GM18507 (cell line): ENCODE measurements at places on chromosomes 2 and 18.

- no peak for DNase-seq
These were observed 124.0 kb downstream of the BCL2 start for GRCh38 chr18:63195326-63196159.

- DNase-seq = no peak
These were observed 583 bp upstream of the KLHL30 start for GRCh38 chr2:238137885-238138284.

- DNase-seq = no peak
These were observed 261.5 kb upstream of the DSEL start for GRCh38 chr18:67778016-67778415.

DNA sequence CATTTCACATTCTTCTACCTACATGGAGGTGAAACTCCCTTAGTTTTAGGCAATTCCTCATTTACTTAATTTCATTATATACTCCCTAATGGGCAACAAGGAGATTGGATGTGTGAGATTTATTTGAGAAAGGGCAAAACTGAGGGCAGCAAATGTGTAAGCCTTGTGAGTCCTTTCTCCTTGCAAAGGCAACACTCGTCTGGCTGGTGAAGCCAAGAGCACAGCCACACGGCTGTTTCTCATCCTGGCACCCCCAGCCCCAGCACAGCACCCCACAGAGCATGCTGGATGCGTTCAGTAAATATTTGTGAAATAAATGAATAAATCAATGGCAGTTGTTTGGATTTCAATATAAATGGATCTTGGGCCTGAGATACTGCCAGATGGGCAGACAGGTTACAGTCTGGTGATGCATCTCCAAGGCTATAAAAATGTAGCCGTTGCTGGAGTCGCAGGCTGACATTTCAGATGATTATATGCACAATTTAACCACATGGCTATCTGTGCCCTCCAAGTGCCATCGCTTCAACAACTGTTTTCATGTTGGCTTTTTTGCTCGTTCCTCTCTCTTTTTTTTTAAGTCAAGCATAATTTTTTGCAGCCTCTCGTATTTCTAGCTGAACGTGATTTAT, 154.1 kb upstream of the REV1 start:
- DNase-seq = no peak

GRCh38 chr2:36165132-36165531, 190.4 kb upstream of the CRIM1 start:
- no peak for DNase-seq

DNA sequence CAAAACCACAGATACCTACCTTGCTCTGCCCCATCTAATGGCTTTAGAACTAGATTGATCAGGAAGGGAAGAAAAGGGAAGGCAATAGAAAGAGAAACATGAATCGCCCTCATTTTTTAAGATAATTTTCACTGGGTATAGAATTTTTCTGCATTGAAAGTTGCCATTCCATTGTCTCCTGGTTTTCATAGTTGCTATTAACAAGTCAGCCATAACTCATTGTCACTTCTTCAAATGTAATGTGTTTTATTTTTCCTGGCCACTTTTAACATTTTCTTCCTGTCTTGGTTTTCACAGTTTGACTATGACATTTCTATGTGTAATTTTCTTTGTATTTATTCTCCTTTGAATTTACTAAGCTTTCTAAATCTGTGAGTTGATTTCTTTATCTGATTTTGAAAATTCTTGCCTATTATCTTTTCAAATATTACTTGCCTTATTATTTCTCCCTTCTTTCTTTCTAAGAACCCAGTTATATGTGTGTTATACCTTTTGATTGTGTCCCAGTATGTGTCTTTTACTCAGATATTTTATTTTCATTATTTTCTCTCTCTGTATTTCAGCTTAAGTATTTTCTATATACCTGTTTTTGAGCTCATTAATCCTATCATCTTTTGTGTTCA, 85.5 kb upstream of the GLI2 start:
- no peak for DNase-seq

DNA sequence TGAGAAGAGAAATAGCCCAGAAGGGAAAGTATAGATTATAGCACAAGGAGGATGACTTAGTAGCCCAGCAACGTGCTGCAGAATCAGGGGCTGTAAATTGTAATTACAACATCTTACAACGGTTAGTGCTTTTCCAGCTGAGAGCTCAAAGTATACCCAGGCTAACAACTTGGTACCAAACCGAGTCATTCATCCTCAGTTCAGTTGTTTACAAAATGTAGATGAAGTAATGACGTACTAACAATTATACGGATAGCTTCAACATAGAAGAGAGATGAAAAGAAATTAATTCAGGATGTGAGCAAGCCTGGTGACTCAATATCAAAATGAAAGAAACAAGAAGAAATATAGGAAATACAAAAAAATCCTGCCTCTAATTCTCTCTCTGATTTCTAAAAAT, 99.2 kb downstream of the DYNAP start:
- DNase-seq = no peak

DNA sequence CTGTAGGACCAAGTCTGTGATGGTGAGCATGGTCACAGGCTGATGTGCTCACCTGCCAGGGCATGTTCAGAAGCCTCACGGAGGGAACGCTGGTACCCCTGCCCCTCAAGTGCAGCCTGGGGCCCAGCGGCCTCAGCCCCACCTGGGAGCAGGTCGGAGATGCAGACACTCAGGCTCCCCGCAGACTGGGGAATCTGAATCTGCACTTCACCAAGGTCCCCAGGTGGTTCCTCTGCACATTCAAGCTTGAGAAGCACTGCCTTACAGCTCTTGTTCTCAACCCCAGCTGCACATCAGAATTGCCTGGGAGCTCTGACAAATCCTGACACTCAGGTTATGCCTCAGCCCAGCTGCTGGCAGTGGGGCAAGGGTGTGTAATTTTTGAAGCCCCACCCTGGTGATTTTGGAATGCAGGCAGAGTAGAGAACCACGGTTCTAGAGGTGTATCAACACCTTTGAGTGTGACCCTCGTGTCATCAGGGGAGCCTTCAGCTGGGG, 54.8 kb downstream of the CRACDL start:
- no peak for DNase-seq

DNA sequence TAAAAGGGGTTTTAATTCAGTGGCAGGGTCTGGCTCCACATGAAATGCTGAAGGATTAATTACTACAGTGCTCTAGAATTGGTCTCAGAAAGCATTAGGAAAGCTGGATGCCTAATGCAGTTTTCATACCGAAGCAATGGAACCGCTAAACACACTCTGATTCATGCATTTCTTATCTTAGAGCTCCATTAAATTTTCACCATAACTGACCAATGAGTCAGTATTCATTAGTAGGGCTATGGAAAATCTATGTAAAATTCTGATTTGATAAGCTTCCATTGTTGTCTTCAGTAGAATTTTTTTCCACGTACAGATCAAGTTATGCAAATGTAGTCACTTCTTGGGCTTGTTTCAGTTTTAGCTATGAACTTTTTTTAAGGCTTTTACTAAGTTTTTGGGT, 359.9 kb downstream of the ARHGAP15 start:
- no peak for DNase-seq

GRCh38 chr2:143123911-143124310, 5.3 kb upstream of the ARHGAP15 start:
- no peak for DNase-seq

DNA sequence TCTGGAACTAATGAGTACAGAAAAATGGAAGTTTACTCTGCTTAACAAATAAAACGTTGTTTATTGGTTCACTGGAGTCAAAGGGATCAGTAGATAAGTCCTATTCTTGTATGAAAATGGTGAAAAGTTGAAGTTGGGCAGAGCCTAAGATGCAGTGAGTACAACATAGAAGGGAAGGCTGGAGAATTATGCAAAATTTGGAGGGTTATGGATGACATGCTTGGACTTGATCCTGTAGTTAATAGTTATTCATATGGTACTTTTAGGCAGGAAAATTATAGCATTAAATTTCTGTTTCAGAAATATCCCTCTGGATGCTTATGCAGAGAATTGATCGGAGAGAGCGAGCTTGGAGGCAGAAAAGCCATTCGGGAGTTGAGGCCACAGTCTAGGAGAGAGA, 167.6 kb downstream of the KCNS3 start:
- DNase-seq = no peak

GRCh38 chr2:130251873-130252620, 53.8 kb upstream of the TUBA3E start:
- no peak for DNase-seq

DNA sequence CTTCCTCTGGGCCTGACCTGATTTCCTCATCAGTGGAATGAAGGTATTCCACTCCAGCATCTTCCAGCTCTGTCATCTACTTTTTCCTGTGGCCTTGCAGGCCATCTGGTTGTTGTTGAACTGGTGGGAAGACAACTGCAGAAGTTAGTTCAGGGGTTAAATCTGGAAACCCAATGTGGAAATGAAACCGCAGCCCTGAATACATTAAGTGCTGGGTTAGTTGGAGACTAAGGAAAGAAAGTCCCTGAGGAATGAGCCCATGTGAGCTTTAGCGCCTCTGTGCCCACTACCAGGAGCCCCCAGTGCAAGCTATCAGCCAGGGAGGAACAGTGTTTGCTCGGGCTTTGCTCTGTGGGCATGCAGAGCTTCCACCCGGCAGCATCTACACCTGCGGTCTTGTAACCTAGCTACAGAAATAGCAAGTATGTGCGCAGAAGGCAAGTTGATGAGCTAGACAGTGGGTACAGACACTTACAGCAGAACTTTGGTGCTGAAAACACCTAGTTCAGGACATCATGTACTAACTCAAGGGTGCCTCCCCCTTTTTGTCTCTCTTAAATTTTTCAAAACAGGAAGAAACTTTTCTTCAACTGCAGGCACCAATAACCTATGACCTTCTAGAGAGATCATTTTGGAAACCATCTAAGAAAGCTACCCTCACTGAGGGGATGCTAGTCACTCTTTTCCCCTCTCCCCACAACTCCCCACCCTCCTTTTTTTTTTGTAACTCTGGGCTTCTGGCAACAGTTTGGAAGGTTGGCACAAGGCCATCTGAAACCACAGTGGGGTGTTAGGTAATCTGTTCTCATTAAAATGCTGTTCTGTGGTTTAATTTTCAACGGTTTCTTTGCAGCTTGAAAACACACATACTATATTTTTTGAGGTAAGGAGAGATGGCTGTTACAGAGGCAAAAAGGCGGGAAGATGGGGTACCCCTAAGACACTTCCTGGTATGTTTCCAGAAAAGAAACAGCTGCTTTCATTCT, 18.3 kb upstream of the CXCR4 start:
- DNase-seq = no peak

DNA sequence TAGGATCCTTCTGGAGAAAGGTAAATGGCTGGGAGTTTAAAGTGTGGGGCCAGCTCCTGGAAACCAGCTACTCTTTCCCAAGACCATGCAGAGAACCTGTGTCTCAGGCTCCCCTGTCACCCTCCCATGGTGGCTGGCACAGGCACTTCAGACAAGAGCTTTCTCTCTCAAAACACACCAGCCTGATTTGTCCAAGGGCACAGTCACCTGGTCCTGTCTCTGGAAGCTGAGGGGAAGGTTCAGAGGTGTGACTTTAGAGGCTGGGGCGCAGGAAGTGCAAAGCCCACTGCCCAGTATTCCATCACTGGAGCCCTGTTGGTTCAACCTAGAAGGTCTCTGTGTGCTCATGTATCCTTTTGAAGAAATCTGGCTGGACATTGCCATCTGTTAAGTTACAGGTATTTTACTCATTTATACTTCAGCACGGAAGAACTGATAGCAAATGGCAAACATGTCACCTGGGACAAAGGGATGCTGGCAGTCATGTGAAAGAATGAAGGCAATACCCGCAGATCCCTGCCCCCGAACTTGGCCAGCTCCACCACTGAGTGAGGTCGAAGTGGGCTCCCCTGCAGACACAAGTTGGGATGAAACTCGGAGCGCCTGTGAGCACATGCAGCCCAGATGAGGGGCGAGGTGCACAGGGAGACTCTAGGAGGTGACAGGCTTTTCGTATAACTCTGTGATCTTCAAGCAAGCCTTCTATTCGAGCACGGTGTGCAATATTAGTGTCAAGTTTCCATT, 96.9 kb upstream of the MGAT4A start:
- DNase-seq = no peak

DNA sequence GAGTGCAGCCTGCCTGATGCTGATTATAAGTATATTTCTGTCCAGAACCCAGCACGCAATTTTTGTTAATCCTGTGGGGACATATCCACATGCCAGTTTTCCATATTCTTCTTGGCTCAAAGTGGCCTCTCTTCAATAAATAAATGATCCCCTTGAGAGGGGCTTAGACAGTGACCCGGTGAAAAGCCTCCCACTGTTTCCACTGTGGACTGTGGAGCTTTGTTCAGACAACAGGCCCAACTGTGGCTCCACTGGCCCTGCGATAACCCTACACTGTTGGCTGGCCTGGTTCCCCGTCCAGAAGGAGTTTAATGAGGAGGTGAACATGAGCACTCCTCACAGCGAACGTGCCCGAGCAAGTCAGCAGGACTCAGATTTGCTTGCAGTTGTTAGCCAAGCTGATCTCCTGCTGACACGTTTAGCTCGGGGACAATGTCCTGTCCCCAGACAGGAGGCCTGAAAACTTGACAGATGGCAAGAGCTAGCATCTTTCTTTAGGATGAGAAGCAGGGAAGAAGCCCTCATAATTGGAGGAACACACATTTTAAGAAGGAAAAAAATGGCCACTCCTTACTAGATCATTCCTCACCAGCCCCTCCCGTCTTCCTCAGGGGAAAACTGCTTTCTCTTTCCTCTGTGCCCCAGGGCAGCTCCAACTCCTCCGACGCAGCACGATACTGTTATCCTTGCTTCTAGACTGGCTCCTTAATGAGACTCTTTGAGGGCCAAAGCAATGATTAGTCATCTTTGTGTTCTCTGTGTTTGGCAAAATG, 20.0 kb upstream of the MTCL1 start:
- no peak for DNase-seq

DNA sequence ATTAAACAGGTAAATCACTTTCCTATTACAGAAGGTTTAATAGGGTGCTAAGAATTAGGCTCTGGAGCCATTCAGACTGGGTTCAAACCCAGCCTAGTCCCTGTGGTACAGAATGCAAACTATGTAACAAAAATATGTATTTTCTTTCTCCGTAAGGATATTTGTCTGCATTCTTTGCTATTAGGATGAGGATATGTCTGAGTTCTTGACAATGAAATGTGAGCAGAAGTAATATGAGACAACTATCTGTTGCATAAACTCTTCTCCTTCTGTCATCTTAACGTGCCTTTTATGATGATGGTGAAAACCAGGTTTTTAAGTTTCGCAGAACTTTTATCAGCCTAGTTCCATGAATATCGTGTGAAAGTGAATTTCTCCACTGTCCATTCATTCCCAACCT, 1129.1 kb upstream of the ZEB2 start:
- DNase-seq = no peak

DNA sequence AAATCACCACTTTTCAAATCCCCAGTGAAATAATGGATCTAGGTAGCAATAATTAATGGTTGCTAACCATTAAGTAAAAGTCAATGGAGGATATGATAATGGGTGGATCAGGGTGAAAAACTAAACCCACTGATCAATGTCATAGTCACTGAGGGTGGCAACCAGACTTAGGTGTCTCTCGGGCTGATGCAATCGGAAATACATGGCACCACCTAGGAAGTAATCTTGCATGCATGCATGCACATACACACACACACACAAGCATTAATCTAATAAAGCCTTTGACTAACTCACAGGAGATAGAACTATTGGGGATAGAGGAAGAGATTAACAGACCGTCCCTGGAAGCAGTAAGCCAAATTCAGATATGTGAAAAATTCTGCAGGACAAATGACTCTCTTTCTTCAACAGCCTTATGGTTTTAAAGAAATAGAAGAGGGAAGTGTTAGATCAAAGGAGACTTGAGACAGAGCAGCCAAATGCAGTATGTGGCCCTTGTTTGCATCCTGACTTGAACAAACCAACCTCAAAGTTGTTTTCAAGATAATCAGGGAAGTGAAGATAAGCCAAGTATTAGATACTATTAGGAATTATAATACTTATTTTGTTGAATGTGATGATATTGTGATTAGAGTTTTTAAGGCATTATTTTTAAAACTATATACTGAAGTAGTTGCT, 186.0 kb upstream of the RMP24 start:
- no peak for DNase-seq
